Activated CD4-positive, alpha-beta T cell treated with anti-CD3 and anti-CD28 coated beads, Interleukin-2, amount 50 U/mL, for 48 hours (primary cell): ENCODE measurements at places on chromosomes 3 and 15.

- peak; percentile 44 for DNase-seq
Observed at GRCh38 chr15:58043192-58043903, 22.2 kb downstream of the ALDH1A2 start.

DNA sequence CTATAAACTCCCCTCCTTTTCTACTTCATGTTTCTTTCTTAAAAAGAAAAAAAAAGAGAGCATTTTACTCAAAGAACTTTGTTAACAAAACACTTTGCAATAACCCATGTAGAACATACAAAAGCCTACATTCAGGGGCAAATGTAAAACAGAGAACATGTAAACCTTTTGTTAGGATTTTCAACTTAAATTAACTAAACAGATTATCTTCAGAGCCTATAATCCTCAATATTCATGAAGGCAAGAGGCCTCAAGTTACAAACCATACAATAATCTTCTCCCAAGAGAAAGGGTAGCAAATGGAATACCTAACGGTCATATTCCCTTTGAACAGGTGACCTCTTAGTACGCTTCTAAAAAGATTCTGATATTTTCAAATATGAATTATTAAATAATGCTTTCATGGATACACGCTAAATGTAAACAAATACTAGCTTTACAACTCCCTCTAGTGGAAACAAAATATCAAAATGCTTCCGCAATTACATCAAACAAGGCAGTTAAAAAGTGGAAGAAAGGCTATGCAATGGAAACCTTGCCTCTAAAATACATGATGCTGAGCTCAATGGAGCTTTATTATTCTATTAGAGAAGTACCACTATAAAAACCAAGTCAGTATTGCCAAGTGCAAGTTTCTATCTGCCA is 9.9 kb downstream of the CEP152 start:
- DNase-seq: no peak

DNA sequence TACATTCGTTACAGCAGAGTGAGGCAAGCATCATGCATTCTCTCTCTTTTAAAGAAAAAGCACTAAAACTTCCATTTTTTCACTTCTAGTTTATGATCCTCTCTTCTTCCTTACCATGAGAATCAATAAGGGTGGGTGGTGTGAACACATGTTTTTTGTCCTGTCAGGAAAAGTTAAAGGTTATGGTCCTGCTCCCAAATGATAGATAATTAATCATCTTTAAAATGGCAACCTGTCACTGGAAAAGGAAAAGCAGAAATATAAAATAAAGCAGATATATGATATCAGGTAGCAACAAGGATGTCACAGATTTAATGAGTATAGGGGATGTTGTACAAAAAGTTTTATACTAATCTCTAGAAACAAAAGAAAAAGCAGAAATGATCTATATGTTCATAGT is 56.4 kb upstream of the PHLDB2 start:
- no peak for DNase-seq

DNA sequence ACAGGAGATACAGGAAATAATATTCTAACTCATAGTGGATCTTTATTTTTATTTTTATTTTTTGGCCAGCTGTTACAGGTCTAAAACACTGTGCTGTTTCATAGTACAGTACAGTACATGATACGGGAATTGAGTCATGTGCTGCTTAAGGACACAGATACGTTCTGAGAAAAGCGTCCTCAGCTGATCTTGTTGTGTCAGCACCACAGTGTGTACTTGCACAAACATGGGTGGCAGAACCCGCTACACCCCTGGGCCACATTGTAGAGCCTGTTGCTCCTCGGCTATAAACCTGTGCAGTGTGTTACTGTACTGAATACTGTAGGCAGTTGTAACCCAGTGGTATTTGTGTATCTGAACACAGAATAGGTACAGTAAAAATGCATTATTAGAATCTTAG is 183.4 kb downstream of the OR4M2 start:
- DNase-seq: no peak

DNA sequence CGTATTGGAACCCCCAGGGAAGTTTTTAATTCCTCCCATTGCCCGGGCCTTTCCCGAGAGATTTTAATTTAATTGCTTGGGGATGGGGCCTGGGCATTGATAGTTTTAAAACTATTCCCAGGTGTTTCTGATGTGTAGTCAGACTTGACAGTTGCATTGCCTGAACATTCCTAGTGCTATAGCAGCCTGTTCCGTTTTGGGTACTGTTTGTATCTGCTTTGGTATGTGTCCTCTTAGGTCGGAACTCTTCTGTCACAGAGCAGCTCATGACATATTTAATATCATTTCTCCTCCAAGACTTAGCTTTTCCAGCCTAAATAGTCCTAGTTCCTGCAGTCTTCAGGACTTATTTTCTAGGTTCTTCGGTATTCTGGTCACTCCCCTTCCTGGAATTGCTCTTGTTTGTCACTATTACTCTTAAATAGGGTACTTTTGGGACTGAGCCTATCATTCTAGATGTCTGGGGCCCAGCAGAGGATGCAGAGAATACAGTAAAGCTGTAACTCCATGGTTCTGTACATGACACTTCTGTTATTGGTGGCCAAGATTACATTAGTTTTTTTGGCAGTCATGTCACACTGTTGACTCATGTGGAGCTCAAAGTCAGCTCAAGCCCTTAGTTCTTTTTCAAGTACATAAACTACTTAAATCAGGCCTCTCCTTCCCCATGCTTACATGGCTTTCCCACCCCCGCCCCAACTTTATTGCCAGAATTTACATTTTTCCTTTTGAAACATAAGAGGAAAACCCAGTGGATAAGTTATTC is 81.5 kb downstream of the BBX start:
- no peak for DNase-seq

GRCh38 chr15:98599909-98600691 is 48.2 kb upstream of the IGF1R start:
- DNase-seq: peak; percentile 29

- DNase-seq: no peak
Observed at GRCh38 chr3:162658003-162658402, 1161.4 kb downstream of the OTOL1 start.

- DNase-seq: no peak
Observed at GRCh38 chr3:106913966-106914365, 463.3 kb upstream of the CCDC54 start.

DNA sequence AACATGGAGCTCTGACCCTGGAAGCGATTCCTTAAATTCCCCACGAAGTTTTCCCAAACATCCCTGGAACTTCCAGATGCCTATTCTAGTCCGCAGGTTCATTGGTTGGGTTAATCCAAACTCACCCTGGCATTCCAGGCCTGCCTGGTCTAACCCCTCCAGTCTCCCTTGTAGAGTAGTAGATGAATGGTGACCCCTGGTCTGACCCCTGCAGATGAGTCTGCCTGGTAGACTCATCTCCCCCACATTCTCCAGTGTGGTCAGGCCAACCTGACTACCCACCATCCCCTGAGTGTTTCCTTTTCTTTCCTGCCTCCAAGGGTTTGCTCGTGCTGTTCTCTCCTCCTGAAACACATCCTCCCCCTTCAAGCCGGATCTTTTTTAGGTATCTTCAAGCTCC is 10.8 kb upstream of the HRH1 start:
- no peak for DNase-seq

- no peak for DNase-seq
Observed at GRCh38 chr3:73479325-73479724, 145.4 kb downstream of the PDZRN3 start.

DNA sequence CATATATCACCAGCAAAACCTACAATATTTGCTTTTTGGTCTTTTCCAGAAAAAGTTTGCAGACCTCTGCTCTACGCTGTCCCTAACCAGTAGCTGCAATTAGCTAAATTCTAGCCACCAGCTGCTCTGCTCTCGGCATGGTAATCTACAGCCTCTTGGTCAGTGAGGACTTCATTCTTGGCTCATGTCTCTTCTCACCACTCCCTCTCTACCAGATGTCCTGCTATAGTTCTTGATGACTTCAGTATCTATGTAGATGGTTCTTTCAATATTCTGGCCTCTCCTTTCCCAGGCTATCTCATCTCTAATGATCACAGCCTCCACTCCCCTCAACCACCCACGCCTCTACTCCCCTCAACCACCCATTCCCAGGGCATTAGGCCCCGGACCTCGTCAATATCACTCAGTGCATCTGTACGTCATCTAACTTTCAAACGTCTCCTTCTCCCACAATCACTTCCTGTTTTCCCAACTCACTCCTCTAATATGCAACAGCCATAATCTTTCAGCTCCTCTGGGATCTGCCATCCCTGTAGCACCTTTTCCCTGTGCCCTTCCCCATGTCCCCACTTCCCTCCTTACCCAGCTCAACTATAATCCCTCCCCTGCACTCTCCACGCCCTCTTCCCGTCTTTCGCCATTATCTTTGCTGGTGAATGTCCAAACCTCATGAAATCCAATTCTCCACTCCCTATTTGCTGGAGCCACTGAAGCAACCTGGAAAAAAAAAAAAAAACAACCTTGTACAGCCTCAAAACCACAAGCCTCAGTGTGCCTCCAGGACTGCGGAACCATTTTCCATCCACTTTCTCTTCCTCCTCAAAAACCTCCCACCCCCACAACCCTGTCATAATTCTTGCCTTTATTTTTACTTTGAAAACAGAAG is 429.4 kb upstream of the PROK2 start:
- DNase-seq: no peak

DNA sequence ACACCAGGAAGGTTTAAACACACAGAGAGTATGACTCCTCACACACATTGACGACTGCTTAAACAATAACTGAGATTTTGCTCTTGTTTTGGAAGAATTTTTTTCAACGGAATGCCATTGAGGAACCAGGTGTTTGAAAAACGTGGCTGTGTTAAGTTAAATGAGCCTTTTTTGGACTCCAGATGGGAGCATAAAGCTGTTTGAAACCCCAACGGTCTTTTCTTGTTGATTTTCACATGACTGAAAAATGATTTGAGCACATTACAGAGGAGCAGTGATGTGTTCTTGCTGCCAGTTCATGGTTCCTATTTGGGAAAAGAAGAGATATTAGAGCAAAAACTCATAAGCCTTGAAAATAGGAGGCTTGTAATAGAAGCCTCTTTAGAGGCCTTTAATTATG is 97.8 kb upstream of the SELENOK start:
- no peak for DNase-seq

GRCh38 chr3:195250473-195251251 is 20.3 kb downstream of the XXYLT1 start:
- no peak for DNase-seq

GRCh38 chr15:75640483-75641178 is 607 bp upstream of the IMP3 start:
- DNase-seq: peak; percentile 68

DNA sequence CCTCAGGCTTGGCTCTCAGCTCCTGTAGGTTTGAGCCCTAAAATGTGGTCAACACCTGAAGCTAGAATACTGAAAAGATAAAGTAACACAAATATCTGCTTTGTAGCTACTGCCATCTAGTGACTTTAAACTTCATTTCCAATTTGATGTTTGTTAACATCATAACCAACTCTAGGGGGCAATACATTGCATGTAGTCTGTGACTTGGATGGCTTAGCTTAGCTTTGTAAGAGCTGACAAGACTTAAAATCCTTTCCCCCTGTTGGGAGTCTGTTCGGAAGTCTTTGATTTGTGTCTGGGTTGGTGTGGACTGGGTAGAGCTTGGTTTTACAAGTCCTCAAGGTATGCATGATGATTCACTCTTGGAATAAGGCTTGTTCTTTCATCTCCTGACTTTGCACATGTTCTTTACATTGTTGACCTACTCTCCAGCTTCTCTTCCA is 51.7 kb downstream of the SCN11A start:
- DNase-seq: no peak

DNA sequence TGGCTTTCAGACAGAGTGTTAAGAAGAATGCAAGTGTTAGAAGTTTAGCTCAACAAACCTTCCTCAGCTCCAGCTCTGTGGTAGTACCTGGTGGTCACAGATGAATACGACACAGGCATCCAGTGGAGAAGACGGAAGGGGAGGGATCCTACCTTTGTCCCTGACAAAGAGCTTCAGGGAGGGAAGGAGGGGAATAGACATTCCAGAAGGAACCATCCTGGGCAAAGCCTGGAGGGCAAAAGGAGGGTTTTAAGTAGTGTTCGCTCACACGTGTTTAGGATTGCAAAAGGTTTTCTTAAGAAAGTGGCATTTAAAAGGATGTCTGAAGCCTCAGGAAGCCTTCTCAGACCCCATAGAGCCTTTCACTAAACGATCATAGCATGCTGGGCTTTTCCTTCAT is 2.8 kb downstream of the CHCHD4 start:
- no peak for DNase-seq

GRCh38 chr3:152046280-152046679 is 172.8 kb downstream of the SUCNR1 start:
- no peak for DNase-seq

DNA sequence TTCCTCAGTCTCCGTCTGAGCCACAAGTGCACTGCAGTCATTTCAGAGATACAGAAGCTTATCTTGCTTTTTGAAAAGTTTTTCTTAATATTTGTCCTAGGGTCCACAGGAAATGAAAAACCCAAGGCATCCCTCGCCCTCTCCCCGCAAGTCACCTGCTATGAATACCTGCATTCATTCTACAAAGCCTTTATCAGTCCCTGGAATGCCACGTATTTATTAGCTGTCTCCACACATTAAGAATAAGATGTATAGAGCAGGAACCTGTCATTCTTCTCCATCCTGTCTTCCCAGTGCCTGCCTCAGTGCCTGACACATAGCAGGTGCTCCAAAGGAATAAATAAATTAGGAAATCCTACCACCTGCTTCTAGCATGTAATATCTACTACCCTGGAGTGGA is 73.3 kb upstream of the ICE2 start:
- DNase-seq: no peak

DNA sequence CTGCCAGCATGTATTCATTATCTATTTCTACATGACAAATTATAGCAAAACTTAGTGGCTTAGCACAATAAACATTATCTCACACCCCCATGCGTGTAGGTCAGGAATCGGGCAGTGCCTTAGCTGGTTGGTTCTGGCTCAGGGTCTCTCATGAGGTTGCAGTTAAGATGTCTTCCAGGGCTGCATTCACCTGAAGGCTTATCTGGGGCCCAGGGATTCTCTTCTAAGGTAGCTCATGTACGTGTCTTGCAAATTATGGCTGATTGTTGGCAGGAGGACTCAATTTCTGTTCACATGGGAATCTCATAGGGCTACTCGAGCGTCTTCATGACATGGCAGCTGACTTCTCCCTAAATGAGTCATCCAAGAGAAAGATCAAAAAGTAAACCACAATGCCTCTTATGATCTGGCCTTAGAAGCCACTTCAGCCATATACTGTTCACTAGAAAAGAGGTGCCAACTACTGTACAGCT is 42.9 kb upstream of the TSC22D2 start:
- no peak for DNase-seq

DNA sequence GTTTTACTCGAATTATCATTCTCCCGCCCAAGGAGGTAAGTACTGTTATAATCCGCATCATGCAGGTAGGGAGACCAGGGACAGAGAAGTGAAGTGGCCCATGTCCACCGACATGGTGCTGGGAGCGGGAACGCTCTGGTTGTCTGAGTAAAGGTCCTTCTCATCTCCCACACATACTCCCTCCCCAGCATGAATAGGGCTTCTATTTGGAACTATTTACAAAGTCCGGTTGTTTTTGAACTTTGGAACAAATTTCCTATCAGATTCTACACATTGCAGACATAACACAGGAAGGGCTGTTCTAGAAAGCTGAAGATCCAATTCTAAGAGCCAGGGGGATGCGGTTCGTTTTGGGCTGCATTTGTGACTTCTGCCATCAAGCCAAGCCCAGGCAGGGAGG is 94.8 kb upstream of the TLE3 start:
- DNase-seq: no peak
